ENCODE measurements at places on chromosomes 11 and 22.

DNA sequence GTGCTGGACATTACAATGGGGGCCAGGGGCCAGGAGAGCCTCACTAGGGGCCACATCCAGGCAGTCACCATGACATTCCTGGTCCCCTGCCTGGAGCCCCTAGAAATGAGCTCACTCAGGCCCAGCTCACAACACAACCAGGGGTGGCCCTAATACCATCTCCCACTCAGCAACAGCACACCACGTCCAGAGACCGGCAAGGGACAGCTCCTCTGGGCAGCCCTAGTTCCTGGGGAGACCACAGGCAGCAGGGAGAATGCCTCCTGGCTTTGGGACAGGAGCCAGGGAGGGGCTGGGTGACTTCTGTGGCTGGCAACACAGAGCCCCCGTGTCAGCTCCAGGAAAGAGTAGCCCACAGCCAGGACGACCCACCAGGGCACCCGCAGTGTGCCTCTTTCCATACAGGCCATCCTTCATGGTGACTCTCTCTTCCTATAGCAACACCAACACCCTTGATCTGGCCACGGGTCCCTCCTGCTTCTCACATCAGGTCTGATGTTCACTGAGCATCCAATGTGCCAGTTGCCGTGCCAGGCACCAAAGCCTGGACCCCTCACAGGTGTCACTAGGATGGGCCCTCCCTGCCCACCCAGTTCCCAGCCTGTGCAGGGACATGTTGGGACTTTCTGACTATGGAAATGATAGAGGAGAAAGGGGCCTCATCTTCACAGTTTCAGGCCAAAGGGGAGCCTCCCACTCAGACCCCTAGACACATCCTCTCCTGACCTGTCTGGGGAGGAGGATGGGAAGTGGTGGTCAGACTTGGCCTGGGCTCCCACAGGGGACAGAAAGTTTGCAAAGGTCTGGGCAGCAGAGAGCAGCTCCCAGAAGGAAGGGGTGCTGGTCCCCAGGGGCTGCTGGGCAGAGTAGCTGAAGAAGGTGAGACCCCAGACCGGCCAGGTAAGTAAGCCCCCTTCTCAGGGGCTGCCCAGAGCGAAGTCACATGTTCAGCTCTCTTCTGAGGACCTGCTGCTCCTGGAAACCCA is 43.2 kb downstream of the IGLL5 start:
- no peak for DNase-seq

- no peak for DNase-seq
These were observed 84.9 kb upstream of the HMGXB4 start for GRCh38 chr22:35172442-35172841.

- DNase-seq = no peak
These were observed 2.2 kb downstream of the TNNT3 start for GRCh38 chr11:1921574-1922141.

GRCh38 chr11:8357505-8357888 is 93.8 kb upstream of the LMO1 start:
- DNase-seq = no peak

DNA sequence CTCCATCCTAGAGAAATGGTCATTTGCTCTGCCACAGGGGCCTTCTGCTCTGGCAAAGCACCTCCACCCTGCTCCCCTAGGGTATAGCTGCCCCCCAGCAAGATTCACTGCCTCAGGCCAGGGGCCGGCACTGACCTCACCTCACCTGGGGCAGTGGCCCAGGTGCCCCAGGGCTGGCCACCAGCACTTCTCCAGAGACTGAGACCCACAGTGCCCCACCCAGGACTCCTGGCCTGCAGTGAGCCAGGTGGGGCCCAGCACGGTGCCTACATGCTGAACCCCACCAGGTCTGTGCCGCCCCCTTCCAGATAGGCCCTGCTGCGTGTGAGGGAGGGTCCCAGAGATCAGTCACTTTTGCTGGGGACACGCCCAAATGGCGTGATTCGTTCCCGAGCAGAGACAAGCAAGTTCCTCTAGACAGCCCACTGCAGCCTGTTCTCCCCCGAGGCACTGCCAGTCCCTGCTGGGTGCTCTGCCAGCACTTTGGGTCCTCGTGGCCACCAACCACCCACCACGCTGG is 10.8 kb downstream of the GNB1L start:
- DNase-seq = no peak

GRCh38 chr22:37734964-37735451 is 38.2 kb downstream of the TRIOBP start:
- DNase-seq = no peak

- DNase-seq = no peak
These were observed 38.6 kb upstream of the DLAT start for GRCh38 chr11:111986589-111986988.
